Testis (tissue), 5 donors: ENCODE measurements at places on chromosomes 12 and 14.

DNA sequence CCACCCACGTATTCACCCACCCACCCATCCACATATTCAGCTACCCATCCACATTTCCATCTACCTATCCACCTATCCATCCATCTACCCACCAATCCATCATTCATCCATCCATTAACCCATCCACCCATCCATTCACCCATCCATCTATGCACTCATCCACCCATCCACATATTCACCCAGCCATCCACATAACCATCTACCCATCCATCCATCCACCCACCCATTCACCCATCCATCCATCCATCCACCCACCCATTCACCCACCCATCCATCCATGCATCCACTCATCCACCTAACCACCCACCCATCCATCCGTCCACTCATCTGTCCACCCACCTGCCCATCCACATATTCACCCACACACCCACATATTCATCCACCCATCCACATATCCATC is 70.5 kb downstream of the LGMN start:
- DNase-seq = no peak

DNA sequence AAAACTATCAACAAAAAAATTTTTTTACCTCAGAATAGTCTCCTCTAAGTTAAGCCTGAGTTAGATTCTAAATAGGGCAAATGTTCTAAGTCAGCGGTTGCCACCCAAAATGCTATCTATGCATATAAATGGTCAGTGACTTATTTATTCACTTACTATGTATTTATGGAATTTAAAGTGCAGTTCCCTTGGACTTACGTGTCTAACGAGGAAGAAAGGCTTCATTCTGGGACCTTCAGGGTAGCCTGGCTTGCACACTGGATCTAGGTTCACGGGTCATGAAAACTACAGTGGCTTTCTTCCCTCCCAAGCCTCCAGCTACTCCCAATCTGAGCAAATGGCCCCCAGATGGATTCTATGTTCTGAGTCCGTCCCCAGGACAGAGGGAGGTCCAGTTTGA is 77.1 kb downstream of the ARF6 start:
- DNase-seq = no peak

DNA sequence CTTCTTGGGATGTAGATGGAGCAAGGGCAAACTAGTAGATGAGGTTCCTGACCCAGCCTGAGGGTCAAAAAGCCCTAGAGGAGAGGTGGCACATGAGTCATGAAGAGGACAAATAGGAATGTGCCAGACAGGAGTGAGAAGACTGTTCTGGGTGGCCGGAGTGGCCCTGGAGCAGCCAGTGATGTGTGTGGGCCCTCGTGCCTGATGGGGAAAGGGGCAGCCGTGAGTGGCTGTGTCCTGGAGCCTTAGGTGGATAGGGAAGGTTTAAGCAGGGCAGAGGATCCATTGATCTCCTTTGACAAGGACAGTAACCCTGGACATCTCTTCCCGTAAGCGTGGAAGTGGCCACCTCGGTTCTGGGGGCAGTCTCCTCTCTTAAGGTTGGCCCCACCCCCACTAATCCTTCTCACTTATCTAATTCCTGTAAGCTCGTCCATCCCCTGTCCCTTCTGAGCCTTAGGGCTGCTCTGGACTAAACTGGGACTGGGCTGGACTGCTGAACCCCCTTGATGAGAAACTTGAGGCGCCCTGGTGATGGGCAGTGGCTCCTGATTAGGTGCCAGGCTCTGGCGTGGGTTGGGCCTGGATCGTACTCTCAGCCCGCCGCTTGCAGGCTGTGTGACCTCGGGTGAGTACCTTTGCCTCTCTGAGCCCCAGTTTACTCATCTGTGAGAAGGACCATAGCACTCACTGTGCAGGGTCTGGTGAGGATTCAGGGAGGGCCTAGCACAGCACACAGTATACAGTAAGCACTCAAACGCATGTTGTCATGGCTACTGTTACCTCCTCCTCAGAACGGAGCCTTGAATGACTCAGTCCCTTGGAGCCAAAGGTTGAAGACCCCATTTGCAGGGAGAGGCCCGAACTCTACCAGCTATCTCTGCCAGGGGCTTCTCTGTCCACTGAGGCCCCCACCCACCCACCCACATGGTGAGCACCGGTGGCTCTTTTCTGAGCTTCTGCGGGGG is 4.0 kb downstream of the FAM222A start:
- no peak for DNase-seq

DNA sequence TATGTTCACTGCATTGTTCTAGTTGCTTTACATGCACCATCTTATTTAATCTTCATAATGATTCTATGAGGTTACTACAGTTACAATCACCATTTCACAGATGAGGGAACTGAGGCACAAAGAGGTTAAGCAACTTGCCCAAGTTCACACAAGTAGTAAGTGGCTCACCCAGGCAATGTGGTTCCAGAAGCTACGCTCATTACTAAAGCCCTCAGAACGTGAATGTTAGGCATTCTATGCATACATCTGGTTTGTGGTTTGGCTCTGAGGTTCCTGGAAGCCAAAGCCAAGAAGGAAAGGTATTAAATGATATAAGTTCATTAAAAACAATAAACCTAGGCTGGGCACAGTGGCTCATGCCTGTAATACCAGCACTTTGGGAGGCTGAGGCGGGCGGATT is 14.4 kb upstream of the VRTN start:
- no peak for DNase-seq

DNA sequence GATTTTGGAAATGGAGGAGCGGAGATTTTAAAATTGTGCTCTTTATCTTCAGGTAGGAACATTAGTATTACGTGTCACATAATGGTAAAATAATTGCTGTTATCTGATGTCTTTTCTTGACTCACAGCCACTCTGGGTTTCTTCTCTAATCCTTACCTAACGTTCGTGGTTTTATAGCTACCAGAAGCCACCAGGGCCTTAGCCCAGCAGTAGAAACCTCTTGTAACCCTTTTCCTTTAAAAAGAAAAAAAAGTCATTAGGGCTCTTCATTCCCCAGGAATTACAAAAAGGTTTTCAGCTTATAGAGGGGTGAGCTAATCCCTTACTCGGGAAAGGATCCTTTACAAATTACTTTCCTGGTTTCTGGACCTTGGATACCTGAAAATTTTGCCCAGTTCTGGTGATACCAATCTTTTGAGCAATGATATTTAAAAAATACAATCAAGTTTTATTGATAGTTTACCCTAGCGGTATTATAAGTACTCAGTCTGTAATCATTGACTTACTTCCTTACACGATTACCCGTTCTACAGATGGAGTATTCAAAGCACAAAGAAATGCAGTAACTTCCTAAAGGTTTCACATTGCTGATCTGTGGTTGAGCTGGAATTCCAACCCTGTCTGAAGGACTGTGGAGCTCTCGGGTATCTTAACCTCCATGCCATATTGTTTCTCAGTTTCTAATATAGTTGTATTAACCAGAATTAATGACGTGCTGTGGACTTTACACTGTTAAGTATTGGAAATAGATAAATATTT is 1.6 kb downstream of the GABARAPL1 start:
- DNase-seq = no peak

DNA sequence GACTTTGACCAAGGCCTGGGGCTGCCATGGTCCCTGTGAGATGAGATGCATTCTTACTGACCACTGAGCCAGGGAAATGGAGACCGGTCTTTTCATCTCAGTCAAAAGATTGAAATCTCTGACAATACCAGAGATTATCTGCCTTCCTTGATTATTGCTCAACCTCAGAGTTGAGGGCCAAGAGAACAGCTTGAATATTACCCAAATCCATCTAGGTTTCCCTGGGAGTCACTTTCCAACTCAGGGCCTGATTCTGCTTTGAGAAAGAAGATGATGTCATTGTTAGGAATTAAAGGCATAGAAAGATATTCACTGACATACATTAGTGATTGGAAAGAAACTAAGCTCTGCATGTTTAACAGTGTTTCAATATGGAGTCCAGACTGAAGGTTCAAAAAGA is 515.9 kb upstream of the TBX3 start:
- DNase-seq = no peak

DNA sequence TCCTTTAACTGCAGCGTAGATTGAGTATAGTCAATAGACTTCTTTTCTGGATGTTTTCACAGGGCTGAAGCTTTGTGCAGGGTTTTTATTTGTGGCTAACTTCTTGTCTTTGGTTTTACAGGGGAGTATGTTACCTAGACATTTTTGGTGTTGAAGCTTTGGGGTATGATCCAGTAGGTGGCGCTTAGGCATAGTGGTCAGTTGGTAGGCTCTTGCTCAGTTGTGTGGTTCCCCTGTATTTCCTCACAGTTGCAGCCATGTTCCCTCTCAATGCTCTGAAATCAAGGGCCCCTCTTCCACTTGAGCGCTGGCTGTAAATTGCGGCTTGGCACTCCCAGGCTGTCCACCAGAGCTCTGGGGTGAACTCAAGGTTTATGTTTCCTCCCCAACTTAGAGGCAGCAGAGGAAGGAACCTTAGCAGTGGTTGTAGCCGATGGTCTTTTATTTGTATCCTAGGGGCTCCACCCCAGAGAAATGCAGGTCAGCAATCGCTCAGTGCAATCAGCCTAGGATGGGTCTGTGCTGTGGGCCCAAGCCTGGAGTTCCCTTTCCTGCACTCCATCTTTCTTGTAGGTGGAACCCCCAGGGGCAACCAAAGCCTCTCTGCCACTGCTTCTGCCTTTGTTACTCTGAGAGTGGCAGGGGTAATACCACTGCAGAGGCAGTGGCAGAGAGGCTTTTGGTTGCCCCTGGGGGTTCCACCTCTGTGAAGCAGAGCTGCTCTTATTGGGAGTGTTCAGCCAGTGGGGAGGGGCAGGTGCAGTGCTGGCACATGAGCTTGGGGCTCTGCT is 55.1 kb downstream of the CMAS start:
- peak; percentile 63 for DNase-seq

DNA sequence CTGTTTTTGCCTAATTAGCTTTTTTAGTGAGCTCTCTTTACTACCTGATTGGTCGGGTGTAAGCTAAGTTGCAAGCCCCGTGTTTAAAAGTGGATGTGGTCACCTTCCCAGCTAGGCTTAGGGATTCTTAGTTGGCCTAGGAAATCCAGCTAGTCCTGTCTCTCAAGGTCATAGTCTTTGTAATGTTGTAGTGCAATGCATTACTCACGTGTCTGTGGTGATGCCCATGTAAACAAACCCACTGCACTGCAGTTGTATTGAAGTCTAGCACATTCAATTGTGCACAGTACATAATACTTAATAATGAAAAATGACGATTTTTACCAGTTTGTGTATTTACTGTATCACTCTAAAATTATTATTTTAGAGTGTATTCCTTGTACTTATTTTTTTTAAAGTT is 335.5 kb downstream of the NUAK1 start:
- DNase-seq = no peak

- DNase-seq = no peak
Measured at GRCh38 chr12:6664902-6665301, 2.0 kb upstream of the ING4 start.

GRCh38 chr14:74720526-74720925 is 7.6 kb downstream of the FCF1 start:
- DNase-seq = no peak

- DNase-seq = no peak
Measured at GRCh38 chr12:112219195-112219594, 93.8 kb downstream of the TRAFD1 start.

DNA sequence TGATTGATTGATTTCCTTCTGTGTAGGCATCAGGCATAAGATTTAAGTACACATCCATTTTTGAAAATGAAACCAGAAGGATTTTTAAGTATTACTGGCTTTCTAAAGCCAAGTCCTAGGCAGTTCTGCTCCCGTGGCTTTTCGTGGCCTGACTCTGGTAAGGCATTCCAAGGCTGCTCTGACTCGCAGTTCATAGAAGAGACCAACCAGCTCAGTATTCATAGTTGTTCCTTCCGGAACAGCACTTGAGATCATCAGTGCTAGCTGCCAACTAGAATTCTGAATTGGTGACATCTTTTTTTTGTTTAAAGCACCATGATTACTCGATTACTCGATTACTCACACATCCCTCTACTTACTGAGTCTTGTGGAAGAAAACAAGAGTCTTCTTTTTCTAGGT is 25.9 kb downstream of the SUDS3 start:
- DNase-seq = no peak

GRCh38 chr14:51448831-51449670 is 202.7 kb upstream of the FRMD6 start:
- DNase-seq = peak; percentile 64

DNA sequence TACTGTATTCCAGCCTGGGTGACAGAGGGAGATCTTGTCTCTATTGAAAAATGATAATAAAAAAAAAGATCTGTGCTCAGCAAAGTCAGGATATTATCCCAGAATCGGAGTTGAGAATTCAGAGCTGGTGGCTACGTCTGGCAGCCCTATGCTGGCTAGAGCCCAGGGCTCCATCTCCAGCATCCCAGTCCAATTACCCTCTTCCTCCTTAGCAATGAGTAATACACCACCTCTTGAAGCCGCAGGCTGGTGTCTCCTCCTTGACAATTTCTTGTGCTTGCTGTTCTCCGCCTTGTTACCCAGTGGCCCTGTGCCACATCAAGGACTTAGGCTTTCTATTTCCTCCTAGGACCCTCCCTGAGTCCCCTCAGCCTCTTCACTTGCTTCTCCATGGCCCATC is 38.4 kb upstream of the DDX11 start:
- DNase-seq = no peak

GRCh38 chr12:120799243-120800045 is 73.8 kb downstream of the ACADS start:
- no peak for DNase-seq

- DNase-seq = no peak
Measured at GRCh38 chr14:101082036-101082435, 178.5 kb upstream of the RTL1 start.

GRCh38 chr12:38465020-38465419 is 148.4 kb downstream of the ALG10B start:
- DNase-seq = no peak

DNA sequence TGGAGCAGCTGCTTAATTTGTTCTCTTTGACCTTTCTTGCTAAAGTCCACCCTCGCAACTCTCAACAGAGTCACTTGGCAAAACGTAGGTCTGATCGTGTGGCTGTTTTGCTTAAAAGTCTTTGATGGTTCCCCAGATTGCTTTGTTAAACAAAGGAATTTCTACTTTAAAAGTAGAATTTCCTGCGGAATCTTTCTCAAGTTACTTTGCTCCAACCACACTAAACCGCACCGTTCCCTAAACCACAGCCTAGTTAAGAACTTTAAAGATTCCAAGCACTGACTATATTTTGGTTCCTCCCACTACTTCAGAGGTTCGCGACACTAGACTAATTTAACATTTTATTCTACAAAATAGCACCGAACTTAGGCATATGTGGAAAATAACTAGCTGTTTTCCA is 114.8 kb upstream of the FGD4 start:
- no peak for DNase-seq

DNA sequence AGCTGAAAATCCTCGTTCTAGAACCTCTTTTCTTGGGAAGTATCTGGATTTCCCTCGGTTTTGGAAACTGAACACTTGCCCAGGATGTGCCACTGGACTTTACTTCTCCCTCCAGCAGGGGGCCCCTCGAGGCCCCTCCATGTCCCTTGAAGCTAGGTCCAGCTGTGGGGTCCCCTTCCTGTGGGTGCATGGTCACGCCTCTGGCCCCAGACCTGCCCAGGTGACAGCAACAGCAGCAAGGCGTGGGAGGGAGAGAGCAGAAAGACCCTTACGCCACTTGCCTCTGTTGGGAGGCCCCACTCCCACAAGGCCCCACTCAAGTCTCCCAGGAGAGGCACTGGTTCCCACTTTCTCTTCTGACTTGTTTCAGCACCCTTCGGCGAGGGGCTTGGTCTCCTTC is 3.1 kb downstream of the SLC25A29 start:
- DNase-seq = no peak

GRCh38 chr14:99191395-99192027 is 80.5 kb downstream of the BCL11B start:
- no peak for DNase-seq
